ENCODE measurements at places on chromosomes 7 and 10. TPM values are rescaled to one million over a fixed set of nuclear protein-coding genes. Genes with fewer than 3 reads are reported as not detected.

The ACSM6 gene
- 0.15 TPM for polyA plus RNA-seq

GRCh38 chr7:74119831-74120230 lies 36.2 kb downstream of the LIMK1 start:
- DNase-seq, result no peak

- no peak for DNase-seq
Measured at GRCh38 chr10:131041441-131041840, 270.1 kb downstream of the TCERG1L start.

- DNase-seq, result no peak
Measured at GRCh38 chr7:31107106-31108090, 55.3 kb downstream of the ADCYAP1R1 start.

DNA sequence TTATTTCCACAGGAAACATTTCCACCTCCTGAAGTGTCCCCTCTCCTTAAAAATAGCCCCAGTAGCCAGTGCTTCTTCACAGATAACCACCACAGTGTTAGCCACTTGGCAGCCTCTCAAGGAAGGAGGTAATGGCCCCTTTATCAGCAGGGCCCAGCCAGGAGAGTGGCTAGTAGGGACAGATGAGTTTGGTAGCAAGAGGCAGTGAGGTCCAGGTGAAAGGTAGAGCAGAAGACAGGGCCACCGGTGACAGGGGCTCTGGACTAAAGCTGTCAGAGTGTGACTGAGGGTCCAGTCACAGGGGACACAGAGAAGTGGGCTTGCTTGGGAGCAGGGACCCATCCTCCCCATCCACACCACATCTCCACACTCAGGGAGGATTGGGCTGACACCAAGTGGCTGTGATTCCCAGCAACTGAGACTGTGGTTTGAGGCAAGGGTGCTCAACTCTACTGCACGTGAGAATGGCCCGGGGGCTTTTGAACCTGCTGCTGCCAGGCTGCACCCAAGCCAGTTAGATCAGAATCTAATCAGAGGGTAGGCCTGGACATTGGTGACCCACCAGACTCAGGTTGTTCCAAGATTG lies 52.2 kb downstream of the C10orf120 start:
- DNase-seq, result no peak
